ENCODE measurements at places on chromosomes 5 and 9.

GRCh38 chr9:19441730-19442129 lies 32.9 kb downstream of the ACER2 start:
- no peak for DNase-seq

GRCh38 chr5:1409381-1410110 lies 35.7 kb downstream of the SLC6A3 start:
- DNase-seq, result no peak

GRCh38 chr5:173268750-173269432 lies 33.9 kb upstream of the NKX2-5 start:
- no peak for DNase-seq

- DNase-seq, result no peak
Observed at GRCh38 chr5:165521816-165522610, 2016.6 kb downstream of the MAT2B start.

DNA sequence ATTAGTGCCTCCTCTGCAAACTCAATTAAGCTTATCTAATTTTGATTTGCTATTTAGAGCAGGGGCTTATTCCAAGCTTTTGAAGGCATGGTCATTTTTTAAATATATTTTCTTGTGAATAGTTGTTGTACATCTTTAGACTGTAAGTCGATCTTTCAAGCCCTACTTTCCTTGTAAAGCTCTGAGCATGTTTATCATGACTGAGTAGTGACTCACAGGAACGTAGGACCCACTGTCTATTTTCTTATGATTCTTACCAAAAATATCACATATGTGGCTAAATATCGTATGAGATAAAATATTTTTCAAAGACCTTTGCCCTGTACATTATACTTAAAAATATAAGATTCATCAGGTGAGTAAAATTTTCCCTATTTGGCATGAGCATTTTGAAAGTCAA lies 440.4 kb upstream of the GRIN3A start:
- DNase-seq, result no peak

GRCh38 chr9:127161081-127161624 lies 38.7 kb upstream of the ANGPTL2 start:
- no peak for DNase-seq

DNA sequence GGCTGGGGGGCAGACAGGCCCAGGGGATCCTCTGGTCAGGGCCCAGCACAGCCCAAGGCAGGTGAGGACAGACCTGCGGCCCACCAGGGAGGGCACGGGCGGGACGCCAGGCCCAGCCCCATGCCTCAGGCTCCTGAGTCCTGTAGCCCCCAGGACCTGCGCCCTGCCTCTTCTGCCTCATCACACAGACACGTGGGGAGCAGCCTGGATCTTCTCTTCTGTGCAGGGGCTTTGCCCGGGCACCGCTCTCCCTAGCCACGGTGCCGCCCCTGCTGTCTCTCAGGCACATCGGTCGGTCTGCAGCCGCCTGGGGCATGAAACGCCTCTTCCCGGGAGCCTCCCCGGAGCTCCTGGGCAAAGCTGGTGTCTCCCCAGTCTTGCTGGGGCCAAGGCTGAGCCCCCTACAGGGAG lies 40.2 kb upstream of the EGFL7 start:
- no peak for DNase-seq

DNA sequence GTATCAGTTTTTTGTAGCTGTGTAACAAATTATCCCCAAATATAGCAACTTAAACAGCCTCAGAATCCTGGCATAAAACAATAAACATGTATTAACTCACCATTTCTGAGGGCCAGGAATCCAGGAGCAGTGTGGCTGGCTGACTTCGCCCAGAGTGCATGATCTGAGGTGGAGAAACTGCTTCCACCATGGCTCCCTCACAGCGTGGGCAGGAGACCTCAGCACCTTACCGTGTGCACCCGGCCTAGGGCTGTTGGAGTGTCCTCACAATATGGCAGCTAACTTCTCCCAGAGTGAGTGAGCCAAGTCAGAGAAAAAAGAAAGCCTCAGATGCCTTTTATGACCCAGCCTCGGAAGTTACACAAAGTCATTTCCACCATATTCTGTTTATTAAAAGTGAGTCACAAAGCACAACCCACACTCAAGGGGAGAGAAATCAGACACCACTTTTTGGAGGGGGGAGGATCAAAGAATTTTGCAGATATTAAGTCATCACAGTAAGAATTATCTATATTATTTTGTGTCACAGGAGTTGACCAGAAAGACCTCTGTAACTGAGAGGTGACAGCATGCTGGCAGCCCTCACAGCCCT lies 59.6 kb downstream of the TSTD2 start:
- no peak for DNase-seq

GRCh38 chr9:85738509-85738908 lies 3.2 kb downstream of the AGTPBP1 start:
- no peak for DNase-seq

DNA sequence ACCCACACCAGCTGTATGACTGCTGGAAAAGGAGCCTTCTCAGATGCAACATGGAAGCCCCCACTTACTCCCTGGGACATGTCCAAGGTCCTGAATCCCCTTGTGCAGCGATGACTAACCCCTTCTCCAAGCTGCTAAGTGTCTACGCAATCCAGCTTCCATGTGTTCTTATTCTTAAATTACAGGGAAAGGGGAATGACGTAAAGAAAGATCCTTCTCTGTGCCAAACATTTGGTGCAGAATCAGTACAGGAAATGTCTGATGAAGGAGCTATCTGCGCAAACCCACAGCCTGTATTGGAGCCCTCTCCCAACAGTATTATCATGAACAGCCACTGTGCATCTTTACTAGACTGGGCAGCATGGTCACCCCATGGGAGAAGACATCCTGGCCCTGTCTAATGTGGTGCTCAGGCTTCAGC lies 183.2 kb downstream of the FRMD3 start:
- DNase-seq, result no peak

DNA sequence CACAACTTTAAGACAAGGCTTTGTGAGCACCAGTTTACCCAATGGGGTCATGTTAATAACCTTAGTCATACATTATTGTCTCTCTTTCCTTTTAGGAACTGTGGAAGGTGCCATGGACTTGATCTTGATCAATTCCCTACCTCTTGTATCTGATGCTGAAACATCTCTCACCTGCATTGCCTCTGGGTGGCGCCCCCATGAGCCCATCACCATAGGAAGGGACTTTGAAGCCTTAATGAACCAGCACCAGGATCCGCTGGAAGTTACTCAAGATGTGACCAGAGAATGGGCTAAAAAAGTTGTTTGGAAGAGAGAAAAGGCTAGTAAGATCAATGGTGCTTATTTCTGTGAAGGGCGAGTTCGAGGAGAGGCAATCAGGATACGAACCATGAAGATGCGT lies 48.7 kb downstream of the TEK start:
- DNase-seq, result no peak

GRCh38 chr5:113682497-113683136 lies 169.1 kb downstream of the YTHDC2 start:
- no peak for DNase-seq

- DNase-seq, result no peak
Observed at GRCh38 chr5:109668668-109669422, 20.9 kb upstream of the MAN2A1 start.

GRCh38 chr5:139637438-139638089 lies 10.6 kb upstream of the CXXC5 start:
- DNase-seq, result peak; percentile 47

DNA sequence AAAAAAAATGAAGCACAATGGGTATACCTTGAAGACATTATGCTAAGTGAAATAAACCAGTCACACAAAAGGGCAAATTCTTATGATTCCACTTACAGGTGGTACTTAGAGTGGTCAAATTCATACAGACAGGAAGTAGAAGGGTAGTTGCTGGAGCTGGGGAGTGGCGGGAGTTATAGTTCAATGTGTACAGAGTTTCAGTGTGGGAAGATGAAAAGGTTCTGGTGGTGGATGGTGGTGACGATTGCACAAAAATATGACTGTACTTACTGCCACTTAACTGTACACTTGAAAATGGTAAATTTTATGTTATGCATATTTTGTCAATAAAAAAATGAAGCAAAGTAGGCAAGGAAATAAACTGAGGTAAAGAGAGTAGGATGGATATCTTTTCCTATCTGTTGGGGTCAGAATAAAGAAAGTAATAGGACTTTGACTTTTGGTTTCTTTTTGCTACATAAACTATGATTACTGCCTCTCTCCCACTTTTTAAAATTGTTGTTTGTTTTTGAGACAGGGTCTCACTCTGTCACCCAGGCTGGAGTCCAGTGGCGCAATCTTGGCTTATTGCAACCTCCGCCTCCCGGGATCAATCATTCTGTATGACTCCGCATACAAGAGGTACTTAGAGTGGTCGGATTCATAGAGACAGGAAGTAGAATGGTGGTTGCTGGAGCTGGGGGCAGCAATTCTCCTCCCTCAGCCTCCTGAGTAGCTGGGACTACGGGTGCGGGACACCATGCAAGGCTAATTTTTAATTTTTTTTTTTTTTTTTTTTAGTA lies 4.0 kb upstream of the PSAT1 start:
- DNase-seq, result no peak

DNA sequence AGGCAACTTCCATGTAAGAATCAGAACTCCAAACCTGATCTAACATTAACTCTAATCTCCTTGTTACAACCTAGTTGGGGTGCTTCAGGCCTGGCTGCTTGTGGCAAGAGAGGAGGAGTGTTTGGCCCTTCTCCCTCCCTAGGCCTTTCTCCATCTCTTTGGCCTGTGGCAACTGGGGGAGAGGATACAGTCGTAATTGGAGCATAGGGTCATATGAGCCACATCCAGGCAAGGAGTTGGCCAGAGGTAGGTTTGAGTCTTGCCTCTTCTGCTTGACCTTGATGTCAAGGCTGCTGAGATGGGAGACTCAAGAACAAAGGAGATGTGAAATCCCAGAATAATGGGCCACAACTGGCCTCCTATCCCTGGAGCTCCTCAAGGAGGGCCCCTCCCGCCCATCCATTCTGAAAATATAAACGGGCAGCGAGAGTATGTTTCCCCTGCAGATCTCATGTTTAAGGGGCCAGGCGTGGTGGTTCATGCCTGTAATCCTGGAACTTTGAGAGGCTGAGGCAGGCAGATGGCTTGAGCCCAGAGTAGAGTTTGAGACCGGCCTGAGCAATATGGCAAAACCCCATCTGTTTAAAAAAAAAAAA lies 59.3 kb upstream of the ANGPTL2 start:
- no peak for DNase-seq

DNA sequence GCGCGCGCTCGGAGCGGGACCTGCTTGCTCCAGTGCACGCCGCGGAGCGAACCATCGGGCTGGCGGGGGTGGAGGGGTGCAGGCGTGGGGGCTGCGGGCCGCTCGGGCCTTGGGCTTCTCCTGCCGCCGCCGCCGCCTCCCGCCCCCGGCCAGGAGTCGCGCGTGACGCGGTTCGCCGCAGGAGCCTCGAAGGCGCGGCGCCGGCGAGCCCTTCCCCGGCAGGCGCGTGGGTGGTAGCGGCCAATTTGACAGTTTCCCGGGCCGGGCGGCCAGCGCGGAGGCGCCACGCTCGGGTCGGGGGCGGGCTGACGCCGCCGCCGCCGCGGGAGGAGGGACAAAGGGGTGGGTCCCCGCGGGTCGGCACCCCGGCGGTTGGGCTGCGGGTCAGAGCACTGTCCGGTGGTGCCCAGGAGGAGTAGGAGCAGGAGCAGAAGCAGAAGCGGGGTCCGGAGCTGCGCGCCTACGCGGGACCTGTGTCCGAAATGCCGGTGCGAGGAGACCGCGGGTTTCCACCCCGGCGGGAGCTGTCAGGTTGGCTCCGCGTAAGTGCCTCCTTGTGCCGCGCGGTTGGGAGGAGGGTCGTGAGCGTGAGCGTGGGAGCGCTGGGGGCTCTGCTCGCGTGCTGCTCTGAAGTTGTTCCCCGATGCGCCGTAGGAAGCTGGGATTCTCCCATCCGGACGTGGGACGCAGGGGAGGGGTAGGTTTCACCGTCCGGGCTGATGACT lies at the start of gene TJP2:
TSS of gene TJP2 (plus strand) at position 387 of the 725 bp plus-strand sequence. CDS start at position 483, 96 bp downstream.
- peak; percentile 39 for DNase-seq

GRCh38 chr9:127291246-127291778 lies 26.7 kb downstream of the GARNL3 start:
- DNase-seq, result no peak

All from CD4-positive, alpha-beta T cell treated with Interleukin-6 for 4 hours (primary cell).